ENCODE measurements at places on chromosomes 6 and 20. TPM values are rescaled to one million over a fixed set of nuclear protein-coding genes. Genes with fewer than 3 reads are reported as not detected.

DNA sequence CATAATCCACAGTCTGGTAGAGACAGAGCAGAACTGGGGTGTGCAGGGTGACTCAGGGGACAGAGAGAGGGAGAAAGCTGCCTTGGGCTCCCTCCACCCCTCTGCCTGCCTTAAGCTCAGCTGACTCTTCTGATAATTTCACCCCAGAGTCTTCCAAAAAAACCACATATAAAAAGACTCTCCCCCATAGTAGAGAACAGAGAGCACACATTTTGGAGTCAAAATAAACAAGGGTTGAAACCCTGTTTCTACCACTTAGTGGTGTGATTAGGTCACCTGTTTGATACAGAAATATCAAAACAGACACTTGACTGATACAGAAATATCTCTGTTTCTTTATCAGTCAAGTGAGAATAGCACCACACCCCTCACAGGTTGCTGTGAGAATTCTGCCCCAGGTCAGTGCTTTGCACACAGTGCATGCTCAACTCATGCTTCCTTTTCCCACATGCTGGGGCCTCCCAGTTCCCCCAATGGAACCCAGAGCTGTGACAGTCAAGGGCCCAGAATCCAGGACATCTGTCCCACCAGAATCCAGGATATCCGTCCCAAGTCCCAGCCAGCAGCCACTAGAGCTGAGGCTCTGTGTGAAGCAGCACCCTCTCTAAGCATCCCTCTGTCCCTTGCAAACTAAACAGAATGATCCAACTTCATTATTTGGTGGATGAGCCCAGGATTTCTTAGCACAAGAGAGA is 1.2 kb downstream of the TREML2 start:
- no peak for DNase-seq

GRCh38 chr6:166556863-166557322 is 29.6 kb downstream of the RAMACL start:
- no peak for DNase-seq

DNA sequence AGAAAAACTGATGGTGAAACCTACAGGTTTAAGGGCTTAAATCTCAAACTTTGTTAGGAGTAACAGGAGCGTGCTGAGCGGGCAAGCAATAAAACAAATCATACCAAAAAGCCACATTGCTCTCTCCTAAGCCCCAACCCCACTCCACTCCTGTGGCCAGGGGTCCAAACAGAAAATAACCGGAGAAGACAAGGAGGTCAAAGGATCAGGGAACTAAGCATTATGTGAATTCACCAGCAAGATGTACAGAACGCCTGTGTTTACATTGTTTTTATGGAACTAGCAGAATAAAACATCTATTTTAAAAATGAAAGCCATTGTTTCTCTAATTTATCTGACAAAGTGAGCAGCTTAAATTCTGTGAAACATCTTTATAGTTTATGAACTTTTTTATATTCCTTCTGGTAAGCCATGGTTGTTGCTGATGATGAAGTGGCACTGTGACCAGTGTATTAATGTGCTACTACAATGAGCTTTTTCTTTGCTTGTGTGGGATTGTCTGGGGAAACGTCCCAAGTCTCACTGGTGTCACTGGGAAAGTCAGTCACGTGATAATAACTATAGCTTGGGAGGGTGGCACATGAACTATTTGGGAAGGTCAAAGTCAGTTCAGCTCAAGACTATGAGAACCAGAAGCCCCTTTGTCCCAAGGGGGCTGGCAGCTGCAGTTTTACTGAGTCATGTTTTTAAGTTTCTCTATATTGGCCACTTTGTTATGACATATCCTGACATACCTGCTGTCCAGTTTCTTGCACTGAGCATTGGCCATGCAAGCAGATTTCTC is 9.8 kb downstream of the FAM210B start:
- DNase-seq: no peak

The SMOC2 gene
- 25.7 TPM for polyA plus RNA-seq

The PHACTR3 gene
- polyA plus RNA-seq: 12.8 TPM

- no peak for DNase-seq
Measured at GRCh38 chr6:22896696-22897095, 327.3 kb downstream of the HDGFL1 start.

GRCh38 chr6:79631693-79632172 is 604 bp downstream of the SH3BGRL2 start:
- no peak for DNase-seq

The MAK gene
- 1.4 TPM for polyA plus RNA-seq

The COX4I2 gene
- 2.3 TPM for polyA plus RNA-seq

- peak; percentile 56 for DNase-seq
Measured at GRCh38 chr6:110491644-110492317, 15.4 kb upstream of the SLC22A16 start.

DNA sequence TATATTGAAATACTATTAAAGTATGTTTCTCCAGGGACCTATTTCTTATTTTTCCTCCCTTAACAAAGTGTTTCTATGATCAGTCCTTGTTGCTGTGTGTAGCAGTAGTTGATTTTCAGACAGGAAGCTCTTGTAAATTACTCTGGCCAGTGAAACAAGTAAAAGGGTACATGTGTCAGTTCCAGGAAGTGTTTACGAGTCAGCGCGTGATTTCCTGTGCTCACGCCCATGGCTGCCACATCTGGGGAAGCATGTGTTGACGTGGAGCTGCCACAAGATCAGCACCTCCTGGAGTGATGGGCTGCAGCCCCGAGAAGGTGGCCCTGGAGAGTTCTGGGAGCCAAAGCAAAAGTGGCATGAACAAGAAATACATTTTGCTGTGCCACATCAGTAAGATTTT is 38.6 kb upstream of the GGTLC1 start:
- DNase-seq: no peak

GRCh38 chr6:168060521-168060931 is 18.5 kb downstream of the FRMD1 start:
- DNase-seq: no peak

The FOXC1 gene
- polyA plus RNA-seq: 80.3 TPM

DNA sequence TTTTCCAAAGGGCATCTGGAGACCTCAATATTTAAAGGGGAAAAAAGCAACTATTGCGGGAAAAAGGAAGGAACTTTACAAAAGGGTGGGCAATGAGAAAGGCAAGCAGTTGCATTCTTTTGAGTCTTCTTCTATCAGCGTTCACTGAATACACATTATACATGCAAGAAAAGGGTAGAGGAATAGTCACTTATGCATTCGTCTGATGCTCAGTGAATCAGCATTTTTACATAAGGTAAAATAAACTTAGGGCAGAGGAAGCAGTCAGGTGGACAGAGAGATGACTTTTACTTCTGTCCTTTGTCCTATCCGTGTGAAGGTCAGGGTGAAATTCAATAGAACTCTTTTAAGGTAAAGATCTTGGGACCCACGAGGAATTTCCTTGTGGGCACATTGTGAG is 49.3 kb downstream of the PRND start:
- no peak for DNase-seq

GRCh38 chr20:33211817-33212424 is 5.2 kb upstream of the BPIFA3 start:
- DNase-seq: peak; percentile 39

DNA sequence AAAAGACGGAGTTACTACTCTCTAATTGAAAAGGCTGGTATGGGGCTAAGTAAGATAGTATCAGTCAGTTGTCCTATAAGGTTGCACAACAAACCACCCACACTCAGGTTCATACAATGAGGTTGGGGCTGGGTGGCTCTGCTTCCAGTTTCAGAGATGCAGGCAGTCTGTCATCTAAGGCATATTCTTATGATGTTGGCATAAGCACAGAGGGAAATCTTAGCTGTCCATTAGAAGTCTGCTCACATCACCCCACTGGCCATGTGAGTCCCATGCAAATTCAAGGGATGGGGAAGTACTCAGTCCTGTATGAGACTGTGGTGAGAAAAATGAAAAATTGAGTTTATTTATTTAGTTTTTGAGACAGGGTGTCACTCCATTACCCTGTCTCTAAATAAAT is 118.6 kb downstream of the LAMP5 start:
- DNase-seq: no peak

The FAM217A gene
- 2.4 TPM for polyA plus RNA-seq

DNA sequence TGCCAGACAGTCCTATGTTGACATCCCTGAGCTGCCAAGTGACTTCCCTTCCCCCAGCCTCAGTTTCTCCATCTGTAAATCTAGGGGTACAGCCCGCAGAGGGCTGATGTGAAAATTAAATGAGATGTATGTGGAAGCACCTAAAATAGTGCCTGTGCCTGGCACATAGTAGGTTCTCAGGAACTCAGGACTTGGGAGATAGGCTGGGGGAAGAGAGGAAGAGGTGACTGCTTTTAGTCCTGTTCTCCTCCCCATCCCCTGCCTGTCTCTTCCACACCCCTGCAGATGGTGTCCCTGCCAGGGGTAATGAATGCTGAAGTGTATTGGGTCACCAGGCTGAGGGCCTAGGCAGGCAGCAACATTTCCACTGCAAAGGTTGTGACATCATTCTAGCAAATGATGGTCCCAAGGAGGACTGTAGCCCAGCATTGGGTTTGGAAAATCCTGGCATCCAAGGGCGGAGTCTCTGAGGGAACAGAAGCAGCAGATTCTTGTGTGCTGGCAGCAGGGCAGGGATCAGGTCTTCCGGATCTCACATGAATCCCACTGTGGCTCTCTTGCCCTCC is 1.8 kb downstream of the SNPH start:
- no peak for DNase-seq
